ENCODE measurements at places on chromosomes 3 and 15.

- peak; percentile 54 for DNase-seq
Observed at GRCh38 chr15:89760303-89761008, 9.4 kb upstream of the MESP1 start.

- no peak for DNase-seq
Observed at GRCh38 chr3:13281507-13282357, 138.4 kb downstream of the NUP210 start.

DNA sequence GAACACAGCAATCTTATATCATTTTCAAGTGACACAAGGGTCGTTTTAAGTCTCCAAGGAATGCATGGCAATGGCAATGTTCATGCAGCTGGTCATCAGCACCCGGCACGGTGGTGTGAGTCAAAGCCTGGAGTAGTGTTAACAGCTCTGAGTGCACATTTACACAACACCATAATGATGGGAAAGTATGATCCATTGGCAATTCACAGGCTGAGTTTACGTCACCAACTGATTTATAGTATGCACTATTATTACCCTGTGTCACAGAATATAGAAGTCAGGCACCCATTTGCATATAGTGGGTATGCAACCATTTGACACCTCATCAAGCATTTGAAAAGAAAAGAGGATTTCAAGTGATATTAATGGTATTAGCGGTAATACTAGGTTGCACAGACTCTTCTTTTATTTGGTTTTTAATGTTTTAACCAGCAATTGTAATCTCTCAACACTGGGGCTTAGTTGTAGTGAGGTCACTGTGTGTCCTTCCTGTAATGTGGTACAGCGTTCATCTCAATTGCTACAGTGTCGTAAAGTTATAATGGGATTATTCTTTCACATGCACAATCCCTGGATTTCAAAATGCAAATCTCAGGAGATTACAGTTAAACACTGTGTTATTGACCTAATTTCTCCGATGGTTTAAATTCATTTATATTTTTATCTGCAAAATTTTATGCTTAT lies 113.8 kb downstream of the C3orf38 start:
- DNase-seq, result no peak

- no peak for DNase-seq
Observed at GRCh38 chr3:32595323-32595722, 24.7 kb upstream of the DYNC1LI1 start.

- DNase-seq, result no peak
Observed at GRCh38 chr15:93060336-93061248, 28.4 kb downstream of the RGMA start.

DNA sequence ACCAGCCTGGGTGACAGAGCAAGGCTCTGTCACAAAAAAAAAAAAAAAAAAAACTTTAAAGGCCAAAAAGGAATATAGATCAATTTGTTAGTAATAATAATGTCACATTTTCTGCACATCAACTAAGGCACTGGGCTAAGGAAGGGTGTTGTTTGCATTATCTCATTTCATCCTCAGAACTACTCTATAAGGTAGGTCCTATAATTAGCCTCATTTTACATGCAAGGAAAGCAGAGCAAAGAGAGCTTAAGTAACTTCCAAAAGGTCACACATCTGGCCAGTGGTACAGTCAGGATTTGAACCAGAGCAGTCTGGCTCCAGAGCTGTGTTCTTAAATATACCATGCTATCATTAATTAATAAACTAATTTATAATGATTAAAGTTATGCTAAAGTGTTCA lies 42.2 kb upstream of the SPATA12 start:
- DNase-seq, result no peak

DNA sequence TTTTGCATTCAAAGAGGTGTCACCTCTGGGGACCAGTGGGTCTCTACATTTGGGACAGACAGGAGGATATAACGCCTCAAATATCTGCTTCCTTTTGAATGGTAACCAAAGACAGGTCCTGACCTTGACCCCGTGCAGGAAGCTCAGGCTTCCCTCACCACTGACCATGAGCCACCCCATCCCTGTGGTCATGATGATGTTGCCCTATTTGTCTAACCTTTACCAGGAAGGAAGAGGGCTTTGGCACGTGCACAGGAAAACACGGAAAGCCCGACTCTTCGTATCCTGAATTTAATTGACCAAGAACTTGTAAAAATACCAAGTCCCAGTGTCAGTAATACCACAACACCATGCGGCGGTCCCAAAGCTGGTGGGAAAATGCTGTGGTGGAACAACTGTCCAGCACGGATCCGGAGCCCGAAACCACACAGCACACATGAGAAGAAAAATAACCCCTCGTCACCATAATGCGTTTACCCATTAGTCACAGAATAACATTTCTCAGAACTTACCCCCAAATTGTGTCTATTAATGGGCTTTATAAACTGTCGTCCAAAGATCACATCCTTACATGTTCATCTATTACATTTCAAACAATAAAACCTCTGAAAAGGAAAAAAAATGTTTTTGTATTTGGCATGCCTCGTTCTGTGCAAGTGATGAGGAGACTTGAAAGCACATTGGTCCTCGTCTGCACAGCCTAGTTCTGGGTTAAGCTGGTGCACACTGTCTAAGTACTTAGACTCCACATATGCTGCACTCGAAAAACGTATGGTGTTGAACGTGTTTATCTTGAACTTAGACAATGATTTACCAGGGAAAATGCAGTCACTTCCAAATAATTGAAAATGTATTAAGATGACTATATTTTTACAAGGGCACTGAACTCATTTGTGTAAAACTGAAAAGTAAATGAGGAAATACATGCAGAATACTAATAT lies 118.9 kb upstream of the IGF1R start:
- DNase-seq, result no peak

DNA sequence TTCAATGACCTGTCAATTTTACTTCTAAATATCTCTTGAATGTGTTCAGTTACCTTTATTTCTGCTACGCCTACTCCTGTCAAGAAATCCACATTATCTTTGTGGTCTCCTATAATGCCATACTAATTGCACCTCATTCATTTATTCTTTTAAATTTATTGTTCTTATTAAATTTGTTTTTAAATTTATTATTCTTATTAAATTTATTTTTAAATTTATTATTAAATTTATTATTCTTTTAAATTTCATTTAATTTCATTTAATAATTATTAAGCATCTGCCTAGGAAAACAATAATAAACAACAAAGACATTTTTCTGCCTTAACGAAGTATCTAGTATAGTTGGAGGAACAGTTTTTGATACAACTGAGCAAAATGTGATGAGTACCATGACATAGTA lies 211.7 kb downstream of the ZPLD1 start:
- DNase-seq, result no peak

DNA sequence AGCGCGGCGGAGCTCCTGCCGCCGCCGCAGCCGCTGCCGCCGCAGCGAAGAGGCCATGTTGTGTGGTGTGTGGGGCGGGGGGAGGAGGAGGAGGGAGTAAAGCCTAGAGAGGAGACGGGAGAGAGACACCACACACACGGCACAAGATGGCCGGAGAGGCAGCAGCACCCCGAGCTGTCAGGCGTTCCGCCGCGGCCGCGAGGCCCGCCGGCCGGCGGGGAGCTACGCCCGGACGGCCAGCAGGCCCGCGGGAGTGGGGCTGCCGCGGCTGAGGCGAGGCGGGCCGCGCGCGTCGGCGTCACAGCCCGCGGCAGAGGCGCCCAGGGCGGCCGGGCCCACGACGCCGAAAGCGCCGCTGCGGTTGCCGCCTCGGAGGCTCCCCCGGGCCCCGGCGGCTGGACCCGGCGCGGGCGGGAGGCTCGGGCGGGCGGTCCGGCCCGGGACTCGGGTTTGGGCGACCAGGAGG lies 17.4 kb upstream of the CHD2 start:
- DNase-seq, result no peak

DNA sequence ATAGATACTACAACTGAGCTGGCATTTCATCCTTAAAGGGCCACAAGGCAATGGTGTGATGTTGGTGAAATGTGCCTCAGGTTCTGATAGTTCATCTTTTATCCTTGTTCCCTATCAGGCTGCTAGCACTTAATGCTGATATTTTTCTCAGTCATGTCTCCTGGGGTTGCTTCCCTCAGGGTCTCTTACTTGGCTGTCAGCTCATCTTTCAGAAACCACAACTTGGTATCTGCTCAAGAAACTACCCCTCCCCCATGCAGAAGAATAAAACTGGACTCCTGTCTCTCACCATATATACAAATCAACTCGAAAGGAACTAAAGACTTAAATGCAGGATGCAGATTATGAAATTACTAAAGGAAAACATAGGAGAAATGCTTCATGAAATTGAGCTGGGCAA lies 308.1 kb downstream of the CHST2 start:
- no peak for DNase-seq

DNA sequence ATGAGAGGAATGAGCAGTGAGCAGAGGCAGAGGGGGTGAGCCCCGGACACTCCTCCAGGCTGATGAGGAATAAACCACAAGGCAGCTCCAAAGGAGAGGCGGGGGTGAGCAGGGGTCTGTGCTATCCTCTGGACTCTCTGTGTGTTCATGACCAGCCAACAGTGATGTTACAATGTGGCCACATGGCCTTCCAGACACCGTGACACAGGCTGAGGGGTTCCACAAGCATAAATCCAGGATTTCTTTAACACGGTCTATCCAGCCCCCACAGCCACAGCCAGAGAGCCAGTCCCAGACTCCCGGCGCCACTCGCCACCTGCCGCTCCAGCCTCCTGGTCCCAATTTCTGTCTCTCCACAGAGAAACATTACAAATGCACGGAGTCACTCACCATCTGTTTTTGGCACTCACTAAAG lies 24.4 kb downstream of the XXYLT1 start:
- DNase-seq, result no peak

- DNase-seq, result no peak
Observed at GRCh38 chr15:85690561-85691231, 104.0 kb downstream of the KLHL25 start.

GRCh38 chr3:36146404-36146803 lies 233.9 kb upstream of the STAC start:
- no peak for DNase-seq

DNA sequence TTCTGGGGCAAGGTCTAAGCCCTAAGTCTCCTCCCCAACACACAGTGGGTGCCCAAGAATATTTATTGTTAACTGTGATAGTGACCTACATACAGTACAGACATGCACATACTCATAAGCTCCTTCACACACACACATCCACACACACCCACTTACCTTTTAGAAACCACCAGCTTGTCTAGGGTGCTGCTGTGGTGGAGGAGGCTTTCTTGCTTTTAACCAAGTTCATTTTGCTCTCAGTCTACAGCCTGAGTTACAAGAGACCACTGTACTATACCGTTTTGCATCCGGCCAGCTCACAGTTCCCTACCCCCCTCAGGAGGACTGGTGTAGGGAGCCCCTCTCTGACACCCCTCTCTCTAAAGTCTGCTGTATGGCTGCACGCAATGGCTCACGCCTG lies 16.7 kb downstream of the DAPK2 start:
- peak; percentile 22 for DNase-seq

DNA sequence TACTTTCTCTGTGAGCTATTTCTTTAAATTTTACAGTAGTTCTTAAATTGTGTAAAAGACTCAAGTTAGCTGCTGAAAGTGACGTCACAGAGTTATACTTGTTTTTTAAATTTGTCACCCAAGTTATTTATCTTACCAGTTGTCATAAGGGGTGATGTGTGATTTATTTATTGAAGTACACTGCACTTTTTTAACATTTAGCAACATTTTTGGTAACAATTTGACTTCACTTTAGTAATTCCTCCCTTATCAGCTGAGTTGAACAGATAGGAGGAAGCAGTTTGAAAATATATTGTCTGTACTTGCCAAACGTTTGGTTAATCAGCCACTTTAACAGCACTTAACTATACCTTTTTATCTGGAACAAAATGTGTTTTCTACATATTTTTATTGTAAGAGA lies 3.8 kb downstream of the STT3B start:
- no peak for DNase-seq

DNA sequence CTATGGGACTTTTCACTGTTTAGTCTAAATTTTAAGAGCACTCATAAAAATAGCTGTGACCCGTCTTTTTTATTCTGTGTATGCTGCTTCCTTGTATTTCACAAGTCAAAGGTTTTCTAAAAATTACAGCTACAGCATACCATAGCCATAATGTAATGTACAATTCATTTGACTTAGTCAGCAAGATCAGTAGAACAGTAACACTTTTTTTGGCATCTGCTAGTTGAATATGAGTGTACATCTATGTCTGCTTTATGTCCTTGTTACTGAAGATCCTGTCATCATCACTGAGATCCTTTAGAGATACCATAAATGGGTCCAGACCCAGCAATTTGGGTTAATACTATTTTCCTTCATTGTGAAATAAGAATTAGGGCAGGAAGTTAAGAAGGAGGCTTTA lies 42.2 kb downstream of the CMSS1 start:
- DNase-seq, result no peak

DNA sequence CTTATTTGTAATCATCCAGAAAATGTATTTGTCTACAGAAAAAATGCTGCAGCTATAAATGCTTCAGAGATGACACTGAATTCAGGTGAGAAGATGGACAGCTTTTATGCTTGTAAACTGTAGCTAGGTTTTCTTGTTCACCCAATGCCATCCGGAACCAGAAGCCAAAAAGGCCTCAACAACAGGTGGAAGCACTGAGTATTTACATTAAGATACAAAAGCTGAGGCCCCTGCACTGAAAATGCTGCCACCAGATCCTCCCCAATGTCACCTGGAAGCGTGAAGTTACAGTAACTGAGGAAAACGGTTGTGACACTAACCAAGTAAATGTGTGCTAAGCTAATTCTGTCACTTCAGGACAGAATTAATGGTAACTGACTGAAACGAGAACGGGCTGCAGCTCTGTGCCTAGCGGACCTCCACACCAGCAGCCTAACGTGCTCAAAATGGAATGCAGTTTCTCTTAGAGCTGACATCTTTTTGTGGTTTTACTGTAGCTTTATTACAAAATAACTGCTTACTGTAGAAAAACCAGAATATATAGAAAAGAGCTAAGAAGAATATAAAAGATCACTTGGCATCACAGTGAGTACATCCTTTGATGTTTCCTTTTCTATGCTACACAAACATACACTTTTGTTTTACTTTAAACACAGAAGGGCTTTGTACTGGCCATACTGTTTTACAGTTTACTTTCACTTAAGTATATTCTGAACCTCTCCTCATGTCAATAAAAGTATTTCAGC lies 7.6 kb downstream of the CHSY1 start:
- no peak for DNase-seq

- no peak for DNase-seq
Observed at GRCh38 chr15:101394654-101395053, 94.9 kb downstream of the PCSK6 start.

- no peak for DNase-seq
Observed at GRCh38 chr3:184307915-184308314, 6.5 kb upstream of the EIF4G1 start.

GRCh38 chr3:39134305-39134704 lies 19.1 kb downstream of the CSRNP1 start:
- DNase-seq, result no peak

DNA sequence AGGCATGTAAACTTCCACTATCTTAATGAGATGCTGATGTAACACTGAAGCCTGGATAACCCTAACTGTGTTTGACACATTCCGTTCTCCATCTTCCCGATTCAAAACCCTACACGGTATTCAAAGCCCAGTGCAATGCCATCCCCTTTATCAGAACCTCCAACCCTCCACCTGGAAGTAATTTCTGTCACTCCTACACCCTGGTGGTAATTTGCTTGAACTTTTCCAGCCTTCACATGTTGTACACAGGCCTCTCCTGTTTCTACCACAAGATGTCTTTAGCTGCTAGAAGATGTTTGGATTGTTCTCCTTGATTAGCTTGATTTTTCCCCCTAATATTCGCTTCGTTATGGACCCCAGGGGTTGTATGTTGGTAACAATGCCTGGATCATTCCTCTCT lies 208.9 kb downstream of the CHST2 start:
- DNase-seq, result no peak

- DNase-seq, result no peak
Observed at GRCh38 chr15:53576841-53577240, 182.6 kb downstream of the WDR72 start.

Data from activated gamma-delta T cell treated with Interleukin-2 at 50 U/mL for 16 hours (primary cell).